ENCODE measurements at places on chromosomes 13 and 19.

DNA sequence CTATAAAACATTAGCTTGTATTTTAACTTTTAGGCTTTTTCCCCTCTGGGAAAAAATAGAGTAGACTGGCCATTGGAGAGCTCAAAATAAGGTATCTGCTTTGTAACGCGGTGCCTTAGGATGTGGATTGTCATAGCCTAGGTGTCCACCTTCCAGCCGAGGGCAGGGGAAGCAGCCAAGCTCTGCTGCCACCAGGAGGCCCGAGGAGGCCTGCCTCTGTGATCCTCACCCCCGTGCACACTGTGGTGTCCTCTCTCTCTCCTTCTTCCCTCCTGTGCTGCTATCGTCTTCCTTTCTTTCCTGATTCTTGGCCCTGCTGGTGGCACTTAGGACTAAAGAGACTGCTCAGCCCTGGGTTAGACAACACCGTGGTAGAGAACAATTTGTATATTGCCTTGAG is 11.3 kb downstream of the HNRNPM start:
- DNase-seq, result no peak

DNA sequence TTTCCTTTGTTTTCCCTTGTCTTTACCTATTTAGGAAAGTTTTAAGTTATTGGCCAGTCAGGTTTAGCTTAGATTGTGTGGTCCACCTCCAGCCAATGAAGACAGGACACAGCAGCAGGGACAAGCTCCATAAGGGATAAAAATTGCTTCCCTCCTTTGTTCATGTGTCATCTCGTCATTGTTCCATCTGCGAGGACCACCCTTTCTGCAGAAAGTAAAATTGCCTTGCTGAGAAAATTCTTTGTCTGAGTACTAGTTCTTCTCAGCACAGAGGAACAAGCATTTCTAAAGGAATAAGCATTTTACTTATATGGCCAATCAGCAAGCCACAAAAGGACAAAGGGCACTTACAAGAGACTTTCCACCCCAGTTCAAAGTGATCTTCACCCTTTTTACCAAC is 11.4 kb downstream of the ZNF560 start:
- DNase-seq, result no peak

GRCh38 chr13:31330236-31330635 is 130.5 kb downstream of the B3GLCT start:
- DNase-seq, result no peak

- peak; percentile 76 for DNase-seq
Measured at GRCh38 chr19:46776927-46777911, 11.2 kb downstream of the SLC1A5 start.

DNA sequence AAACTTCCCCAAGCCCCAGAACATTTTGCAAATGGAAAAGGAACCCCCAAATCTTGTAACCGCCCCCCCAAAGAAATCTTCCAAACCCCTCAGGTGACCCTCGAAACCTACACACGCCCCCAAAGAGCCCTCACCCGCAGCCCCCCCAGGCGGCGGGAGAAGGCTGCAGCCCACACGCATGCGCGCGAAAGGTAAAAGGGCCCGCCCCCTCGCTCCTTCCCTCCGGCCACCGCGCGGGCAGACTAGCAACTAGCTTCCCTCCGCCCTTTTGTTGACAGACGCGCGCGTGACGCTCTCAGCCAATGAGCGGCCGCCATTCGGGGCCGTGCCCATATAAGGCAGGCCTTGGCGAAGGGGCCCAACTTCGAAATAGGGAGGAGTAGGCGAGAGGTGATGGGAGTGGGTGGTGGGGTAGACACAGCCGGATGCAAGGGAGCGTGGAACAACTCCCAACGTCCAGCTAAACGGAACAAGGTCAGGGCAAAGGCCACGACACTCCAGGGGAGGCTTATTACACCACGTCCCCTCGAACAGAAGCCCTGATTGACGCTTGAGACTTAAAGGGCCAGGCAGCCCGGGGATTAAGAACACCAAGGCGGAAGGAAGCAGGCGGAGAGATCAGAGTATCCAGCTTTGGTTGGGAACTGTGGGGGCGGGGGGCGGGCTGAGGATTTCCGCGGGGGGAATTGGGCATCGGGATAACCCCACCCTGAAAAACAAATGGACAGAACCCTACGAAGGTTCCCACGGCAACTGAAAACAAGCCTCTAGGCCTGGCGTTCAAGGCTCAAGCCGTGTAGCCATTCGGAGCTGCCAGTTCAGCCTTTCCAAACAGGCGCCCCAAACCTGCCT is 13.3 kb downstream of the FBXO46 start:
- peak; percentile 100 for DNase-seq

DNA sequence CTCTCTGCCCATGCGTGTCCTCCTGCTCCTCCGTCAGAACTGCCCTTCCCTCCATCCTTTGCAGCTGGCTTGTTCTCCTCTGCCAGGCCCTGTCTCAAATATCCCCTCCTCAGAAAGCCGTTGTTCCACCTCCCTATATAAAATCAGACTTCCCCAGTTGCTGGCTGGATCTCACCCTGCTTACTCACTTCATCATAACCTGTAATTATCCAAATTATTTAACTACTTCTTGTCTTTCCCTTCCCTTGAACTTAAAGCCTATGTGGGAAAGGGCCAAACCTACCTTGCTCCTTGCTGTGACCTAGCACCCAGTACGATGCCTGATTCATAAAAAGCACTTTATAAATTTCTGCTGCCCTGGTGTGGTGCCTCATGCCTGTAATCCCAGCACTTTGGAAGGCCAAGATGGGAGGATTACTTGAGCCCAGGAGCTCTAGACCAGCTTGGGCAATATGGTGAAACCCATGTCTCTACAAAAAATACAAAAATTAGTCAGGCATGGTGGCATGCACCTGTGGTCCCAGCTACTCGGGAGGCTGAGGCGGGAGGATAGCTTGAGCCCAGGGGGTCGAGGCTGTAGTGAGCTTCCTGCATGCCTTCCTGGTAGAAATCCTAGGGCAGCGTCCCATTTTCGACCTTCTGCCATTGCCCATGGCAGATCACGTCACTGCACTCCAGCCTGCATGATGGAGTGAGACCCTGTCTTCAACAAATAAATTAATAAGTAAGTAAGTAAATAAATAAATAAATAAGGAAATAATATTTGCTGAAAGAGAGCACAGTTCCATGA is 39.5 kb upstream of the ZNF536 start:
- no peak for DNase-seq

GRCh38 chr13:95137096-95137495 is 164.2 kb downstream of the ABCC4 start:
- DNase-seq, result no peak

DNA sequence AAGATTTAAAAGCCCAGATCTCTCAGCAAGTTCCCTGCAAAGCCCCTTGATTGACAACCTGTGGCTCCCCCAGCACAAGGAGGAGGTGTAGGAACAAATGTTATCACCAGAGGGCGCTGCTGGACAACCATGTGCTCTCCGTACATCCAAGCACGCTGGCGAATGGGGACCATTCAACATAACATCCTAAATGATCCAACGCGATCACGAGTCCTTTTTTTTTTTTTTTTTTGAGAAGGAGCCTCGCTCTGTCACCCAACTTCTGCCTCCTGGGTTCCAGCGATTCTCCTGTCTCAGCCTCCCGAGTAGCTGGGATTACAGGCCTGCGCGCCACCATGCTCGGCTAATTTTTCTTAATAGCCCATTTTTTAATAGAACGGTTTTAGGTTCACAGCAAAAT is 52.0 kb downstream of the NWD1 start:
- DNase-seq, result peak; percentile 97

DNA sequence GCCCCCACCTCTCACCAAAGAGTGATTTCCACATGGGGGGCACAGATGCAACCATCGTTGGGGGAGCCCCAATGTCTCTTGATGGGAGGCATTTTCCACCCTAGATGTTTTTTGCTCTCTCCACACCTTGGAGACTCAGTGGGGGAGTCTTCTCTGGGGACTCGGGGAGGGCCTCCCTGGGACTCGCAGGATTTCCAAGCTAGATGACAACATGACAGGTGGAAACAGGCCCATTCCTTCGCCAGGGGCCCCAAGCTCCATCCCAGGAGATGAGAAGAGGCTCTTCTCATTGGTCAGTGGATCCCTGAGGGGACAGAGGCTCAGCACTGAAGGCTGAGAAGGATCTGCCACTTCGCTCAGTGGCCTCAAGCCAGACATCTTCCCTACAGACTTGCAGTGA is 12.7 kb upstream of the KIR2DL4 start:
- no peak for DNase-seq

GRCh38 chr13:83819611-83820010 is 62.7 kb downstream of the SLITRK1 start:
- no peak for DNase-seq

- no peak for DNase-seq
Measured at GRCh38 chr19:6250909-6251308, 28.9 kb downstream of the MLLT1 start.

- DNase-seq, result no peak
Measured at GRCh38 chr19:18610245-18610555, 2.5 kb upstream of the TMEM59L start.

- no peak for DNase-seq
Measured at GRCh38 chr13:112193463-112194166, 126.7 kb downstream of the SOX1 start.

- DNase-seq, result peak; percentile 40
Measured at GRCh38 chr13:21673539-21673788, 2.6 kb downstream of the FGF9 start.

GRCh38 chr13:113769881-113770280 is 10.9 kb downstream of the TMEM255B start:
- DNase-seq, result no peak

GRCh38 chr19:5824751-5825150 is 14.8 kb downstream of the FUT6 start:
- peak; percentile 86 for DNase-seq

- no peak for DNase-seq
Measured at GRCh38 chr19:33720155-33720493, 76.5 kb upstream of the KCTD15 start.

GRCh38 chr19:39595950-39596349 is 6.4 kb upstream of the LGALS13 start:
- no peak for DNase-seq

DNA sequence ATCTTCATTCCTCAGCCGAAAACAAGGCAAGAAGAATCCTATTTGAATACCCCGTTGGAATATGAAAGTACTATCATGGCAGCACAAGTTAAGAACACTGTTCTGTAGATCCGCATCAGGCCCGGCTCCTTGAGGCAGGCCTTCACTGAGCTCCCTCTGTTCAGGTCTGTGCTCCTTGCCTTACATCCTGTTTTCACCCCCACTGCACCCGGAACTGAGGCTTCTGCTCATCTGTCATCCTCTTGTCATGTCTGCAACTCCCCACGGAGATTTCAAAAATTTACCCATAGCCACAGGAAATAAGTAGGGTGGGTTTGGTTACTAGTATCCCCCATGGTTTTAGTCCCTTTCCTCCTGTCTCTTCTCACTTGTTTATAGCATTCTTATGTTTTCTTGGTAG is 861.9 kb downstream of the GPC5 start:
- peak; percentile 79 for DNase-seq

GRCh38 chr19:45391346-45391745 is 13.5 kb downstream of the PPP1R13L start:
- peak; percentile 69 for DNase-seq

GRCh38 chr19:47813304-47813994 is 8.3 kb upstream of the CRX start:
- DNase-seq, result peak; percentile 100

GRCh38 chr19:2607712-2608601 is 94.5 kb downstream of the GNG7 start:
- no peak for DNase-seq

GRCh38 chr19:10695401-10696398 is 5.5 kb upstream of the QTRT1 start:
- peak; percentile 98 for DNase-seq

GRCh38 chr13:114096811-114097211 is 35.6 kb downstream of the RASA3 start:
- no peak for DNase-seq

- DNase-seq, result no peak
Measured at GRCh38 chr13:92173254-92173653, 774.8 kb downstream of the GPC5 start.

DNA sequence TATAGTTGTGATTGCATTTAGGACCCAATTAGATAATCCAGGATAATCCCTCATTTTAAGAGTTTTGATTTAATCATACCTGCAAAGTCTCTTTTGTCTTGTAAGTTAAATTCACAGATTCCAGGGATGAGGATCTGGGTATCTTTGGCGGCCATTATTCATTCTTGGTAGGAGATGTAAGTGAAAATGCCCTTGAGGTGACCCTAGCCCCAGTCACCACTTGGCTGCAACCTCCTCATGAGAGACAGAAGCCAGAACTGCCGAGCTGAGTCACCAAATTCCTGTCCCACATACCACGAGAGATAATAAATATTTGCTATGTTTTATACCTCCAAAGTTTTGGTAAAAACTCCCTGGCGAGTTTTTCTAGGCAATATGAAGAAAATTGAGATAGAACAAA is 389.4 kb downstream of the RFC3 start:
- DNase-seq, result peak; percentile 73

DNA sequence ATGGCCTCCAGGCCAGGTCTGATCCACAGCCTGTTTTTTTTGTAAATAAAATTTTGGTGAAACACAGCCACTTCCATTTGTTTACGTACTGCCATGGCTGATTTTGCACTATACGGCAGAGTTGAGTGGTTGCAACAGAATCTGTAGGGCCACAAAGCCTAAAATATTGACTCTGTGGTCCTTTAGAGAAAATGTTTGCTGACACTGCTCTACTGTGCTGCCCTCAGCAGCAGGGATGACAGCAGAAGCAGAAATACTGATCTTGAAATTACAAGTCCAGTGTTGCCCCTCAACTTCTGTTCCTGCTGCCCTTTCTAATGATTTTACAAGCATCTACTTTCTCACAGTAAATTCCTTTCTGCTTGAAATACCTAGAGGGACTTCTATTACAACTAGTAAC is 245.2 kb downstream of the RGCC start:
- DNase-seq, result no peak

GRCh38 chr19:17977021-17977420 is 10.1 kb downstream of the KCNN1 start:
- no peak for DNase-seq

- DNase-seq, result peak; percentile 75
Measured at GRCh38 chr13:59531571-59532091, 632.1 kb downstream of the DIAPH3 start.

- DNase-seq, result no peak
Measured at GRCh38 chr19:2259336-2259735, 3.1 kb upstream of the JSRP1 start.

- peak; percentile 45 for DNase-seq
Measured at GRCh38 chr19:37991176-37991835, 84.3 kb downstream of the SIPA1L3 start.

DNA sequence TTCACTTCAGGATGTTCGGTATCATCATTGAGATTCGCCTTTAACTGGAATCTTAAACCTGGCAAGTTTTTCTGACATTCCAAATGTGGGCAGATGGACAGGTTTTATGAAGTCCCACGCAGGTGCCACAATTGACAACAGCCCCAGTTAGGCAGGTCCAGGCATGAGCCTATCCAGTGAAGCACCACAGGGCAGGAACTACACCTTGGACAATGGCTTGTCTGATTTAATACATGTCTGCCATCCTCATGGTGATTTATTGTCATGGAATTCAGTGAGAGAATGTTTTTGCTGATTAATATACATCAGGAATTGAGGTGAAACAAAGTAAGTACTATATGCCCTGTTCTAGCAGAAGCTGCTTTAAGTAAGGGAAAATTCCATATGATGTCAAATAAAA is 10.2 kb upstream of the TPP2 start:
- no peak for DNase-seq

- DNase-seq, result peak; percentile 58
Measured at GRCh38 chr13:96052656-96053002, 572 bp downstream of the UGGT2 start.

Data from NCI-H82 (cell line).